CD4-positive, alpha-beta T cell treated with Interferon alpha-2 for 1 hour (primary cell): ENCODE measurements at places on chromosomes 6 and 20.
A peak's percentile ranks its signal among the peaks of the same experiment; 100 is the strongest.

GRCh38 chr20:57713505-57713903 is 3.7 kb upstream of the PMEPA1 start:
- DNase-seq: no peak

- peak; percentile 80 for DNase-seq
These were observed 133.9 kb upstream of the NEDD9 start for GRCh38 chr6:11366183-11366933.

- no peak for DNase-seq
These were observed 1299.1 kb upstream of the ADGRB3 start for GRCh38 chr6:67336014-67336413.

DNA sequence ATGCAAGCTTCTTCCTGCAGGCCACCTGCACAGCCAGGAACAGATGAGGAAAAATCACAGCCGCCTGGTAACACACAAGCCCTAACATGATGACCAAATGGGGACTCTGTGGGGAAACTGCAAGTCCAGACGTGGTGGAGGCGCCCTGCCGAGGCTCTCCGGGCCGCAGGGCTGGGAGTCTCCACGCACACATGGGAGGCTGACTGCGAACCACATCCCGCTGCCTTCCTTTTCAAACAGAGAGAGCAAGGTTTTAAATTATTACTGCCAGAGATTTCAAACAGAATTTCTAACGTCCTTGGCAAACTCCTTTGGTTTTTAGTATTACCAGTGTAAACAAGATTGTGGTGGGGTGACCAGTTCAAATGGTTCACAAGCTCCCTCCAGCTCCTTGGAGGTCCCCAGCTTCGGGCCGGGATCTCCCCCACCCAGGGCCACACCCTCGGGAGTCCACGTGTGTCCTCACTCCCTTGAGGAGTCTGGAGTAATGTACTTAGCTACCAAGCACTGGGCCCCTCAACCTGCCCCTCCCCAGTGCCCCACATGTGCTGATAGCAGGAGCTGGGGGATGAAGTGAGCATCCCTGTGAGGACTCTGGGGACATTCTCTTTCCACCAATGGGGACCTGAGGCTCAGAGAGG is 252.7 kb downstream of the TAF4 start:
- no peak for DNase-seq

- DNase-seq: no peak
These were observed 11.7 kb downstream of the ADNP start for GRCh38 chr20:50919567-50919966.

- no peak for DNase-seq
These were observed 13.6 kb upstream of the CHD6 start for GRCh38 chr20:41631826-41632225.

DNA sequence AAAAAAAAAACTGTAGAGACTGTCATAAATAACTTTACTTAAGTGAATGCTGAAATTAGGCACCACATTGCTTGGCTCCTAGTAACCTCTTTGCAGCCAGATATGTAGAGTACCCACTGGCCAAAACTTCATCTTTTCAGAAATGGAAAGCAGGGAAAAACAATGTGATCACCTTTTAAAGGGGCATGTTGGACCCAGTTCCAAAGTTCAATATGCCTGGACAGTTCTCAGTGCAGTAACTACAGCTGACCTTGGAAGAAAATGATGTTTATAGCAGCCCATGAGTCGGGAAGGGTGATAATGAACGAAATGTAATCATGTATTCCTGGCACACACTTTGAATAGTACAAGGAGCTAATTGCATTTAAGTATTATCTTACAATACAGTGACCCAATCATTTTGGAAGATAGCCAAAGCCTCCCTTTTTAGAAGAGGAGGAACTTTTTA is 93.6 kb upstream of the TAB2 start:
- DNase-seq: no peak

DNA sequence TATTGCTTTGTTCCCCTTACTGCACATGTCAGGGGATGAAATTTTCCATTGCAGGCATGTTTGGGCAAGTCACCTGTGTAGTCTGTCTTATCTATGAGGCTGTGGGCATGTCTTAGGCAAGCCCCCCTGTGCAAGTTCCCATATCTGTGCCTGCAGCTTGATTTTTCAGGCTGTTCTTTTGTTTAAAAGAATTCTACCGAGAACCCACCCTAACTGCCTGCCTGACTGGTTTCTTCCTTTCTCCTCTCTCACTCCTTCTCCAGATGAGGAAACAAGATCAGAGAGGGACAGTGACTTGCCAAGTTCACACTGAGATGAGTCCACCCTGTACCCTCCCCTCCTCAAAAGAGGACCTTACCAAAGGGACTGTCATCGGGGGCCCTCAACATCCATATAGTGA is 11.0 kb downstream of the TREML2 start:
- no peak for DNase-seq

GRCh38 chr6:53943395-53943794 is 148.6 kb downstream of the LRRC1 start:
- no peak for DNase-seq

GRCh38 chr6:121335087-121336008 is 1.1 kb upstream of the TBC1D32 start:
- DNase-seq: no peak

- DNase-seq: no peak
These were observed 16.2 kb upstream of the FAM135A start for GRCh38 chr6:70396796-70397729.

- DNase-seq: no peak
These were observed 22.7 kb downstream of the SLC12A5 start for GRCh38 chr20:46051556-46052308.

DNA sequence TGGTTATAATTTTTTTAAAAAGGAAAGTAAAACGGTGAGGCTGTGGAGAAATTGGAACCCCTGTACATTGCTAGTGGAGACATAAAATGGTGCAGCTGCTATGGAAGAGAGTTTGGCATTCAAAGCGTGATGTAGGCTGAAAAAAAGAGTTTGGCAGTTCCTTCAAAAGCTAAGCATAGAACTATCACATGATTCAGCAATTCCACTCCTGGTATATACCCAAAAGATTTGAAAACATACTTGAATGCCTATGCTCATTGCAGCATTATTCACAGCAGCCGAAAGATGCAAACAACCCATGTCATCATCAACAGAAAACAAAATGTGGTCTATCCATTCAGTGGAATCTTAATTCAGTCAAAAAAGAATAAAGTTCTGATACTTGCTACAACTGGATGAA is 4.5 kb upstream of the SGK2 start:
- DNase-seq: no peak
